ENCODE measurements at places on chromosomes 11 and 22.

- no peak for DNase-seq
Measured at GRCh38 chr11:75189108-75189507, 38.2 kb downstream of the SLCO2B1 start.

GRCh38 chr11:11347592-11347991 is 5.5 kb downstream of the CSNK2A3 start:
- no peak for DNase-seq

- DNase-seq: no peak
Measured at GRCh38 chr22:27252282-27253049, 549.1 kb downstream of the MN1 start.

DNA sequence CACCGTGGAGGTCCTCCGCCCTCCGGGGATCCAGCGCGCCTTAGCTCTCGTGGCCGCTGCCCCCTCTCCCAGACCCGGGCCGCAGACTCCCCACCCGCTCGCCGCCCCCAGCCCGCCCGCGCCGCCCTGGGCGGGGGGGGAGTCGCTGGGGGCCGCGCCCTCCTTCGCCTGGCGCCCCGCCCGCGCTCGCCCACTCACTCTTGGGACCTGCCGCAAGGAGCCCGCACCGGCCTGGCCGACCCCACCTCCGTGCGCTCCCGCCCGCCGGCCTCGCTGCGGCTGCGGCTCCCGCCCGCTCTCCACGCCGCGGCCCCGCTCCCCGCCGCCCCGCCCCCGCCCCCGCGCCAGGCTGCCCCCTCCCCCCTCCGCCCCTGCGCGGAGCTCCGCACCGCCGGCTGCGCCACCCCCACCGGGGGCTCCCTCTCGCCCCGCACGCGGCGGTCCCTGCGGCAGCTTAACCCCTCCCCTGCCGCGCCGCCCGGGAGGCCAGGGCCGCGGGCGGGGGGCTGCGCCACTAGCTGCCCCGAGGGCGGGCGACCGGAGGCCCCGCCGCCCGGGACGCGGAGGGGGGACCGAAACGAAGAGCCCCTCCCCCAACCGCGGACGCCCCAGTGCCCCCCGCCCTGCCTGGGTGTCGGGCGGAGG is 724 bp upstream of the RASGRP2 start:
- no peak for DNase-seq

GRCh38 chr11:1523779-1524178 is 37.2 kb upstream of the MOB2 start:
- DNase-seq: no peak

GRCh38 chr11:105975128-105975527 is 46.9 kb downstream of the MSANTD4 start:
- DNase-seq: no peak

GRCh38 chr11:32006799-32007388 is 84.0 kb upstream of the RCN1 start:
- DNase-seq: no peak

GRCh38 chr11:109347304-109347703 is 74.7 kb upstream of the C11orf87 start:
- DNase-seq: no peak

DNA sequence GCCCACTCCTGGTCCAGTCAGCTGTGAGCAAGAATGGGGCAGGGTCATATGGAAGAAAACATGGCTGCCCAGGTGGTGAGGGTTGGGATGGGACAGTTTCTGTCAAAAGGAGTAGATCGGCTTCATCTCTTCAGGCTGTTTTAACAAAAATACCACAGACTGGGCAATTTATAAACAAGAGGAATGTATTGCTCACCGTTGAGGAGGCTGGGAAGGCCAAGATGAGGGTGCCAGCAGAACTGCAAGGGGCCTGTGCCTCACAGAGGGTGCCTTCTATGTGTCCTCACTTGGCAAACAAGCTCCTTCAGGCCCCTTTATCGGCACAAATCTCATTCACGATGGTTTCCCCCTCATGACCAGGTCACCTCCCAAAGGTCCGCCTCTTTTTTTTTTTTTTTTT is 18.1 kb upstream of the RELT start:
- no peak for DNase-seq

DNA sequence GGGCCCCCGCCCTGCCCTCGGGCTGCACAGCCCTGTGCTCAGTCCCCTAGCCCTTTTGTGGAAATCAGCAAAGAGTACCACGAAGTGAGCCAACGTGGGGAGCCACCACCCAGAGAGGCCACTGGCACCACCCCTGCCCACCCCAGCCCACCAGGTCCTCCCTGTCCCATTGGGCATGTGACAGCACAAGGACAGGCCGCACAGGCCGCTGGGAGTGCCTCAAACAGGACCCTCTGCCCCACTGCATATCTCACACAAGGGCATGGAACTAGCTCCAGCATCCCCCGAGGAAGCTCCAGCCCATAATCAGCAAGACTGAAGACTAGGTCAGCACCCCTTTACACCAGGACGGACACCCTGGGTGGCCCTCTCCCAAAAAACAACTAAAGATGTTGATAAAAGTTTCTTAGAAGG is 29.7 kb downstream of the GNB1L start:
- DNase-seq: no peak

- DNase-seq: no peak
Measured at GRCh38 chr22:31866918-31867317, 77.4 kb upstream of the YWHAH start.

DNA sequence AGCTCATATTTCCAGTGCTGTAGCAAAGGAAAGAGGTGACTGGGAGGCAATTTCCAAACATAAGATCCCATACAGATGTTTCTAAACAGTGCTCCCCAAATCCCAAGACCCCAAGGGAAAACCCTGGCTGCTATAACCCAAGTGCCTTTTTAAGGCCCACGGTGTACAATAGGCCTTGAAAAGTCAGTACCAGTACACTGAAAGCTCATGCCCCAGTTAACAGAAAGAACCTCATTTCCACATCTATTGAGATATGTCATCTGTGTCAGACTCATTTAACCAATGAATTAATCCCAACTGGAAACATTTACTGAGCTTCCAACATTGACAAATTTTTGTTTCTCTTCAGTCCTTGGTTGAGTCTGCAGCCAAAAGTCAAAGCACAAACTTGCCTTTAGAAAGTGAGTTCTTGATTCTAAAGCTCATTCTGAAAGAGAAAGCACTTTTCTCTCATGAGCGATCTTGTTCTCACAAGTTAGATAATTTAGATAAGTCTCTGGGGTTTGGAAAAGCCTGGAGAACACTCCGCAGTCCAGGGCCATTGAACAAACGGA is 239.8 kb upstream of the ARHGAP20 start:
- no peak for DNase-seq

- no peak for DNase-seq
Measured at GRCh38 chr11:130523609-130524008, 75.2 kb downstream of the ADAMTS15 start.

DNA sequence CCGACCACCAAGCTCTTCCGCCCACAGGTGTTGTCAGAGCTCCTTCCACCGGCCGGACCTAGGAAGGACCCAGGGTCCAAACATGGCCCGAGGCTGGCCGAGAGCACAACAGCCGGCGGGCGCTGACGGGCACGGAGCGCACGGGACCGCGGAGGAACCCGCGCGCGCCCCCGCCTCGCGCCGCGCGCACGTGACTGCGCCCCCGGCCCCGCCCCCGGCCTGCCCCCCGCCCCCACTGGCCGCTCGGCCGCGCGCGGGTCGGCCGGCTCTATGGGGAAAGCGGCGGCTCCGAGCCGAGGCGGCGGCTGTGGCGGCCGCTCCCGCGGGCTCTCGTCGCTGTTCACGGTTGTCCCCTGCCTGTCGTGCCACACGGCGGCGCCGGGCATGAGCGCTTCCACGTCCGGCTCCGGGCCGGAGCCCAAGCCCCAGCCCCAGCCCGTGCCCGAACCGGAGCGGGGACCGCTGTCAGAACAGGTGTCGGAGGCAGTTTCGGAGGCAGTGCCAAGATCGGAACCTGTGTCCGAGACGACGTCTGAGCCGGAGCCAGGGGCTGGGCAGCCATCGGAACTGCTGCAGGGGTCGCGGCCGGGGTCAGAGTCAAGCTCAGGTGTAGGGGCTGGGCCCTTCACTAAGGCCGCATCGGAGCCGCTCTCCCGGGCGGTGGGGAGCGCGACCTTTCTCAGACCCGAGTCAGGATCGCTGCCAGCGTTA is at the start of gene OSBP2:
Gene OSBP2 (plus strand): TSS at position 235 of the 711 bp plus-strand sequence. CDS start 36 bp downstream, at position 271.
- no peak for DNase-seq

- no peak for DNase-seq
Measured at GRCh38 chr22:21755851-21756284, 20.3 kb upstream of the YPEL1 start.

- no peak for DNase-seq
Measured at GRCh38 chr11:17414317-17414737, 25.9 kb upstream of the KCNJ11 start.

DNA sequence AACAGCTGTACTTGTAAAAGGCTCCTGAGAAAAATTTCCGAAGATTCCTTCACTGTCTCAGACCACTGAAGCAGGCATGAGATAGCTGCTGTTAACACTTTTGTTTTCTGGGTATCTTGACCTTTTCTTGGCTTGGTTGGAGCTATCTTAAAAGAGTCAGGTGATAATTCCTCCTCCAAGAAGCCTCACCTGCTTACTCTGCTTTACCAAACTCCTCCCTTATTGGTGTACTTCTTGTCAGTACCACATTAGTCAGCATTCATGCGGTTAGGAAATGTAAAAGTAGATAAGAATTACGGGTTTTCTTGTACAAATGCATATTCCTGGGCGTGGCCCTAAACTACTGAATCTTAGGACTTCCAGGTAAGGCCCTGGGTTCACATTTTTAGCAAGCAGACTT is 489.8 kb upstream of the LARGE1 start:
- no peak for DNase-seq

- DNase-seq: no peak
Measured at GRCh38 chr11:45025716-45026492, 75.2 kb upstream of the TP53I11 start.

GRCh38 chr11:88103337-88104206 is 71.7 kb downstream of the RAB38 start:
- DNase-seq: no peak

GRCh38 chr11:36790526-36790925 is 192.5 kb upstream of the RAG2 start:
- DNase-seq: no peak

DNA sequence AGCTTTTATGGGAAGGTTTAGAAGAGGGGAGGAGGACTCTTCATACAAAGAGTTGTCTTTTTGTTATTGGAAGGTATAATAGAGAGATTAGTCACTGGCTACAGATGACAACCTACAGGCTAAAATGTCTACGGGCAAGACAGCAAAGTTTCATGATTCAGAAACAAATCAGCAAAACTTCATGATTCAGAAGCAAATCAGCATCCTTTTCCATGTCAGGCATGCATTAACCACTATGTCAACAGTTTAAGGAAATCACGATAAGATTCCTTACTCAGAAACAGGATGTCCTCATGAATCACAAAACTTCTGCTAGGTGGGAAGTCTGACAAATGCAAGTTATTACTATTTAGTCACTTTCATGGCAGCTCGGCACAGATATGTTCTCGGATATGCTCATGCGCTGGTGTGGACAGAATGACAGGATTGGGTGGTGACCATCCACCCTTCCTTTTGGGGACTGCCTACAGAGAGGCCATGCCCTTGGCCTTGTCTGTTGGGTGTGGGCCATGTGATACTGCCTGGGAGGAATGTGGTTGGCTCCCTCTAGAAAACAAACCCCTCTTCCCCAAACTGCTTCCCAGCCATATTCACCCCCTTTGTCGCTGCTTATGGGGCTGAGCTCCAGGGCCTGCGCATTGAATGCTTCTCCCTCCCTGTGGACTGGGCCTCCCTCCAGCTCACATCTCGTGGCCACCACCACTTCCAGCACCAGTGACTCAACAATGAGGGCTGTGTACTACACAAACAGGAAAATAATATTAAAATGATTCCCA is 10.1 kb downstream of the C11orf91 start:
- no peak for DNase-seq

- DNase-seq: no peak
Measured at GRCh38 chr11:30245621-30246020, 14.8 kb downstream of the FSHB start.

GRCh38 chr11:95516786-95517185 is 272.8 kb downstream of the FAM76B start:
- DNase-seq: no peak

- no peak for DNase-seq
Measured at GRCh38 chr11:14713496-14714244, 70.1 kb downstream of the PDE3B start.

DNA sequence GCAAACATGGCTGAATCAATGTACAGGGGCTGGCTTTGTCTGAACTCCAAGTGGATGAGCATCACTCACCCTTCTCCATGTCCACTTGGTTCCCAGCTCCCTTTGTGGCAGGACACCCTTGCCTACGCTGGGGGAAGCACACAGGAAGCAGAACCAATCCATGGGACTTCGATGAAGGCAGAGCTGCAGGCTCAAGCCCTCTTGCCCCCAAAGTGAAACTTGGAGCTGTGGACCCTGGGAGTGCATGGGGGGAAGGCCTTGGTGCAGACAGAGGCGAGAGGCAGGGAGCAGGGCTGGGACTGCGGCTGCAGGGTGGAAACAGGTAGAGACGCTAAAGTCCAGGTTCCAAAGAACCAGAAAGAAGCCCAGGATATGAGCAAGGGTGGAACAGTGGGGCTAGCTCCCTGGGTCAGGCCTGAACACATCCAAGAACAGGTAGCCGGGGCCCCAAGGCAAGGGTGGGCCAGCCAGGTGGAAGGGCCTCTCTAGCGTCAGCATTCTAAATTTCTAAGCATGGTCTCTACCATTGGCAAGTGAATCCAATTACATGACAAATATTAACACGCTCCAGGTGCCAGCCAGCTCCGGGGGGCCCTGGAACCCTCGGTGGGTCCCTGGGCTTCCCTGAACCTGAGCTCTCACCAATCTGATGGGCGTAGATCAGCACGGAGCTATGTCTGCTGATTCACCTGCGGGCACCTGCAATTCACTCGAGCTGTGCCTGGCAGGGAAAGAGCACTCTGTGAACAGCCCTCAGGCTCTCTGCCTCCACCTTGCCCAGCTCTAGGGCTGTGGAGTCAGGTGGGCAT is 532.8 kb downstream of the BRD1 start:
- no peak for DNase-seq

DNA sequence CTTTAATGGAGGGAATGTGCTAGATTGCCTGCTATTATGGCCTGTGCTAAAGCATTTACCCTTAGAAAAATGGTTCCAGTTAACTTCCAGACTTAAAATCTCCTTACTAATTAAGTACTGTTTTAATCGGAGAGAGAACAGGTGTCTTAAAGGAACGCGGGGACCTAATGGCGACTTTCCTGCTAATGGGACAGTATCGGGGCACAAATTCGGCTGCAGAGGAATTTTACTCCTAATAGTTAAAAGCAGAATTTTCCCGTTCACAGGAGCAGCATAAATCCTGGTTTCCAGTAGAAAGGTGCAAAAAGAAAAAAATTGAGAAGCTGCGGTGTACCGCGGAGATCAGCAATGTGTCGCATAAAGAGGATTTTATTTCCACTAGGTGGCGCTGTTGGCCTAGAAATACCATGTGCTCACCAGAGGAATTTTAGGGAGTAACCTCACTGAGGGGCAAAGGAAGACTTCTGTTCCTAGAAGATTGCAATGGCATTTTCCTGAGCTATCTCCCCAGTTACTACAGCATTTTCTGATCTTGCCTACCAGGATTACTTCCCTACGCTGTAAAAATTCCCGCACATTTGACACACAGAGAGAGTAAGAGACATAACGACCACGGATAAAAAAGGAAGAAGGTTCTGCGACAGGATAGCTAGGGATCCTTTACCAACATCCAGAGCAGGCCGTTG is 44.5 kb downstream of the ZNF280B start:
- DNase-seq: peak; percentile 27

GRCh38 chr11:125314276-125315078 is 149.9 kb downstream of the PKNOX2 start:
- DNase-seq: no peak
